Aortic smooth muscle cell (primary cell): ENCODE measurements at places on chromosomes 5 and 9. TPM values are rescaled to one million over a fixed set of nuclear protein-coding genes. Genes with fewer than 3 reads are reported as not detected.

The SGCD gene
- total RNA-seq = 16.9 and 37.3 TPM in 2 replicates

The EIF4E1B gene
- not detected in 2 replicates for total RNA-seq

The SIT1 gene
- total RNA-seq = 0.25 and 0.53 TPM in 2 replicates

The SLC6A7 gene
- total RNA-seq = 0.06 TPM in 1 of 2 replicates, not detected in the other
